Hepatocyte (in vitro differentiated cells): ENCODE measurements at places on chromosomes 2 and 18.

DNA sequence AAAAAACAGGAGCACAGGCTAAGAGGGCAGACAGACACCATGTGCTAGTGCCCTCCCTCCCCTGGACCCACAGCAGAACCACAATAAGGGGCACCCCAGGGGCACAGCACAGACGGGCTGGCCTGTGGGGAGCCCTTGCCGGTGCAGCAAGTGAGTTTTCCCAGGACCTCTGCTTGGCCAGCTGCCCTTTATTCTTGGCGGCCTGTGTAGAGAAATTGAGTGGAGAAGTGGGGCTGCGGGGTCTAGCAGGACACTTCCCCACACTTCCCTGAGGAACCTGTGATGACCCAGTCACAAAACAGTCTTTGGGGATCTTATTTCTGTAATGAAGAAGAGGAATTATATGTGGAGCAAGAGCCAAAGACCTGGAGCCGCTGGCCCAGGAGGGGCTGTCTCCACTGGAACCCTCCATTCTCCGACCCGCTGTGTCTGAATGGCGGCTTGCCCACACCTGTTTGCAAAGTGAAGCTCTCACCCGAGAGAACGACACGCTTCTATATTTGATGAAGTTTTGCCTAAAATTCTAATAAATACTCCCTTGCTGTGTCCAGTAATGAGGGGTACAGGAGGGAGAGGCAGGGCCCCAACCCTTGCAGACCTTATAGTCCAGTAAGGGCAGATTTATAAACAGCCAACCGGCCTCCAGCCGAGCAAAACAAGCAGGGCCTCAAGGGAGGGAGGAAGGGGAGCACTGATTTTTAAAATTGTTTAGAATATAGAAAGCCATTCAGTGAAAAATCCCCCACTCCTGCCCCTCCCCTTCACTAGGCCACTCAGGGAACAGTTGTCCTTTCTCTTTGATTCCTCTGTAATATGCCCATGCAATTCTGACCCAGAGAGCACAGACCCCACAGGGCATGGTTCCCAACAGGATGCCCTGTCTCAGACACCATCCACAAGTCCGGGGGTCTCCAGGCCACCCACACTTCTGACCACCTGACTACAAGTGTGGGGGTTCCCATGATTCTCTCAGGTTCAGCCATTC, 44.7 kb upstream of the SNED1 start:
- H3K4me3 ChIP-seq = no peak overlapping the region
- no peaks in the 10 kb centered on the region for H3K36me3 ChIP-seq
- peaks cover 6% of the 10 kb centered on the region for H3K27me3 ChIP-seq
- DNase-seq = no peak
- H3K4me1 ChIP-seq = peaks cover 33% of the 10 kb centered on the region

- no peak overlapping the region for H3K27ac ChIP-seq
- H3K4me1 ChIP-seq = peaks cover 6% of the 10 kb centered on the region
- no peak for DNase-seq
- H3K4me3 ChIP-seq = no peak overlapping the region
Observed at GRCh38 chr2:172287605-172288315, 139.6 kb upstream of the ITGA6 start.

DNA sequence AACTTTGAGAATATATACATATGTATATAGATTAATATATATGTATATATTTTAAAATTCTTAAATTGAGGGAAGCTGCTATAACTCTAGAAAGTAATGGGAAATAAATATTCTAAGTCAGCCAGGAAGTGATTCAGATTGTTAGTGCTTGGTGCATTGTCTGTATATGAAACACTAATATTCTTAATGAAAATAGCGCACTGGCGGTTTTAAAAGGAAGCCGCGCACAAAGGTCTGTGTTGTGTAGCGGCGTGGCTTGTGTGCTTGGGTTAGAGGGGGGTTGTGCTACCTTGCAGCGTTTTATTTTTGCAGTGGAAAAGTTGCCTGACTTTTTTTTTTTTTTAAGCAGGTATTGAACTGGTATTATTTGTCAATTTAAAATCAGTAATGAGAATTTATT, 11.3 kb downstream of the TSHZ1 start:
- H3K36me3 ChIP-seq = no peaks in the 10 kb centered on the region
- peaks cover 69% of the 10 kb centered on the region for H3K4me1 ChIP-seq
- H3K27me3 ChIP-seq = no peaks in the 10 kb centered on the region
- H3K4me3 ChIP-seq = no peak overlapping the region

DNA sequence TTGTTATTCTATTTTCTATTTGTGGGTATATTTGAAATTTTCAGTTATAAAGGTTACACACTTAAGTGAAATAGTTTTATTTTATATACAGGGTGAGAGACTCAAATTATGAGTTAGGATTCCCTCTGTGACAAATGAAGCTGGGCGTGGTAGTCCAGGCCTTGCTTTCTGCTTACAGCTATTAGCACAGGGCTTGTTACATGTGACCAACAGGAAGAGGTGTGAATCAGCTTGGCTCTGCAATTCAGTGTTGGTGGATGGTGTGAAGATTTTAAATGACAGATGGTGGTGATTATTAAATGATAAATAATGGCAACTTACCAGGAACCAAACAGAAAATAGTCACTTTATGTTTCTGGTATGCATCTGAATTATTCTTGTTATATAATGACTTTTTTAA, 64.4 kb upstream of the NOSTRIN start:
- H3K27ac ChIP-seq = no peak overlapping the region
- H3K4me1 ChIP-seq = peaks cover 3% of the 10 kb centered on the region
- no peak overlapping the region for H3K4me3 ChIP-seq
- no peaks in the 10 kb centered on the region for H3K36me3 ChIP-seq

- DNase-seq = no peak
- no peaks in the 10 kb centered on the region for H3K4me1 ChIP-seq
- no peak overlapping the region for H3K4me3 ChIP-seq
- H3K27ac ChIP-seq = no peak overlapping the region
- no peaks in the 10 kb centered on the region for H3K36me3 ChIP-seq
Observed at GRCh38 chr2:232997749-232998665, 15.0 kb downstream of the NGEF start.
